NCI-H1417 (cell line): ENCODE measurements at places on chromosomes 1 and 21.

GRCh38 chr21:42112857-42113256 lies 41.7 kb downstream of the UMODL1 start:
- no peak for DNase-seq

DNA sequence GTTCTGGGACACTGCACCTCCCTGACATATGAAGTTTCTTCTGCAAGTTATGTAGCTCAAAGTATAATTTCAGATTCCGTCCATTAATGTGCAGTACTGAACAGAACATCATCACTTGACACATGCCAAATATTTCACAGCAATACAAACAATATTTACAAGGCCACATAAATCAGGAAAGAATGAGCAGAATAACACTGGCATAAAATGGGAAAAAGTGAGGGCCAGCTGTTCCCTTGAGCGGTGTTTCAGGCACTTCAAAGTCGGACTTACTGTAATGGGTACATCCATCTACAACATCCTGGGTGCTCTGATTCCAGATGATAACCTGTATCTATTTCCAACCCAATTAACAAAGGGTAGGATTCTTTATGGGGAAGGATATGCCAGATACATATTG lies 217.4 kb downstream of the APP start:
- DNase-seq, result no peak

DNA sequence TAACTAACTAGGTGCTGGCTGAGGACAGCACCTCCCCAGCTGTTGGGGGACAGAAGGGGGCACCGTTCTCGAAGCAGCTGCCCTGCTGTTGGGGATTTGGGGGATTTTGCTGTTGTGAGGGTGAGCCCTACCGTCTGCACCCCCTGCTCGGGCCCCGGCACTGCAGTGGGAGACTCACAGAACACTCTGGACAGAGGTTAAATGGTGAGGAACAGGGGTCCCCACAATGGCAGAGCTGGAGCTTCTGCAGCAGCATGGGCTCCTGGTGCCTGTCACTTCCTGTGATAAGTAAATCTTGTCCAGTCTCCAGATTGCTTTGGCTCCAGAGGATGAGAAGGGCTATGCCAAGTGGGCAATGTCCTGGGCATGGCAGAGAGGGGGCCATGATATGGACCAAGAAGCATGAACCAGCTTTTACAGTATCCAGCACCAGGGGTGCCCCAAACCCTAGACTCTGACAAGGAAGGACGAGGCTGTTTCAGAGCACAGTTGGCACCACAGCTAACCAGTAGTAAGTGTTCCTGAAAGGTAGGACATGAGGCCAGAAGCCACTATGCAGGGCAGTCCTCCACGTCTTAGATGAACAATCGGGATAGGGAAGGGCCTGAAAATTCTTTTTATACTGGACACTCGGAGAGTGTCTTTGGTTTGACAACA lies 365.1 kb upstream of the VAMP3 start:
- DNase-seq, result no peak

- DNase-seq, result peak; percentile 71
Observed at GRCh38 chr1:119885903-119886783, 10.2 kb downstream of the ADAM30 start.

DNA sequence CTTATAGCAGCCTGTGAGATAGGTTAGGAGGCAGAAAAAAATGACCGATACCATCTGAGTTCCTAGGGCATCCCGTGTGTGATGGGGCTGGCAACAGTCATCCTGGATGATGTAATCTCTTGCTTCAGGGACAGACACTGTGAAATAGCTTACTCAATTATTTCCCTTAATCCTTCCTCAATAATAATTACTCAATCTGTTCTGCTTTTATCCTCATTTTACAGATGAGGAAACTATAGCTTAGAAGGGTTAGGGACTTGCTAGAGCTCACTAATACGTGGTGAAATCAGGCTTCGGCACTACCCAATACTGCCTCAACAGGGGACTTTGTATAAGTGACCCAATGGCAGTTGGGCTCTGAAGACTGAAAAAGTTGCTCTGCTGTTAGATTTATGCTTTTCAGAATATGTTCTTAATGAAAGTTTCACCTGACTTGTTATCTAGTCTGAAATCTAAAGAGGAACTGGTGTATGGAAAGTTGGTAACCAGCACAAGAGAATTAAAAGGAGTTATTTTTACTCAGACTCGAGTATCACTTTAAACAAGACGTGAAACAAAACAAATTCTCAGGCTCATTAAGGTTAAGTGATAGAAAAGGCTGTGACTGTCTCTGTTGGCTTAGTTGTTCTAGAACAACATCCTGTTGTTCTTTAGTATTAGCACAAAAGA lies 14.4 kb downstream of the CD55 start:
- no peak for DNase-seq

DNA sequence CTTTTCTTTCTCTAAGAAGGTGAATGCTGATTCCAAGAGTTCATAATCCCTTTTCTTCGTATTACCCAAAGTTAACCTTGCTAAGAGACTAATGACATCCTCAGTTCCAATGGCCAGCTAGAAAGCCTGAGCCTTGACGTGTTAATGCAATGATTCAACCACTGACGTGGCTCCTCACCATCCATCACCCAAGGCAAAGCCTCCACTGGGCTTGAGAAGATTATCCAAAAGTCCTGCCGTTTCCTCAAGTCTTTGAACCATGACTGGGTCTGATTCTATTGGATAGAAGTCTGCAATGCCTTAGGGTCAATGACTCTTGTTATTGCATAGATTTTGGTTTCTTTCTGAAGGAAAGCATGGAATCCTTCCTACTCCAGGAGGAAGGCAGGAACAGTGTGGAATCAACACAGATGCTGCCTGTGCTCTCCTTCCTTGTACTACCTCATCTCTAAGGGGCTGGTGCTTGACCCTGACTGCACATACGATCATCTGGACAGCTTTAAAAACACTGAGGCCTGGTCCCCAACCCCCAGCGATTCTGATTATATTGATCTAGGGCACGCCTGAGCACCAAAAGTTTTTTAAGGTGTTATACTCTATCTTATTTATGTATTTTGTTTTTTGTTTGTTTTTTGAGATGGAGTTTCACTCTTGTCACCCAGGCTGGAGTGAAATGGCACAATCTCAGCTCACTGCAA lies 69.3 kb upstream of the ANGPTL1 start:
- no peak for DNase-seq

GRCh38 chr1:218347723-218348627 lies 2.8 kb downstream of the TGFB2 start:
- DNase-seq, result peak; percentile 85

DNA sequence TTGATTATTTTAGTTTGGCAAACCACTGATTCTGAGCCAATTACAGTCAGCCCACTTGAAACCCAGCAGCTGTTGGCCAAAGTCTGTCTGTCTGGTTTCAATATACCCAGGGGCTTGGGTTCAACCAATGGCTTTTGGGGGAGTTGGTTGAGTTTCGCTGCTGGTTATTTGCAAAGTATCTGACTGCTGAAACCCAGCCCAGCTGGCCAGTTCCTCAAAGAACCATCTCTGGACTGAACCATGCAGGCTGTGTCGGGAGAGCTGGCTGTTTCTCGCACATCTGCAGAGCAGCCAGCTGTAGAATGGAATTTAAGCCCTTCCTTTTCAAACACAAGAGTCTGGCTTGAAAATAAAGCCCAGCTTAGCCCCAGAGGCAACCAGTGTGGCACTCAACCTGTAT lies 66.0 kb upstream of the PAX7 start:
- no peak for DNase-seq

GRCh38 chr1:182615468-182616129 lies 11.4 kb upstream of the RGS16 start:
- peak; percentile 89 for DNase-seq

GRCh38 chr1:30329263-30329753 lies 394.1 kb downstream of the MATN1 start:
- no peak for DNase-seq

DNA sequence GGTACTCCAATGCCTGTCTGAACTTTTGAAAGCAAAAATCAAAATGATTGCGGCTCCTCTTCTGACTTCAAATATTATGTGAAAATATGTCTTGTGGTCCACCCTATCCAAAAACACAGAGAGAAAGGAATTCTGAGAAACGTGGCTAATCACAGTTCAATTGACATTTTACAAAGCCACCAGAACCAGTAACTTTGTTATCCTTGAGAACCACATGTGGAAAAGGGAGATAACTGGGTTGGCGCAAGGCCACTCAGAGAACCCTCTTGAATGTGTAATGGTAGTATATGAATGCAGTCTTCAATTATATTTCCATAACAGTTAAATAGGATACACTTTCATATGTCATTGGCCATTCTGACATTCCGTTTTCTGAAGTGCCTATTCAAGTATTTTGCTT lies 1030.0 kb upstream of the TMPRSS15 start:
- peak; percentile 15 for DNase-seq

- no peak for DNase-seq
Observed at GRCh38 chr1:71777094-71777493, 505.2 kb downstream of the NEGR1 start.

DNA sequence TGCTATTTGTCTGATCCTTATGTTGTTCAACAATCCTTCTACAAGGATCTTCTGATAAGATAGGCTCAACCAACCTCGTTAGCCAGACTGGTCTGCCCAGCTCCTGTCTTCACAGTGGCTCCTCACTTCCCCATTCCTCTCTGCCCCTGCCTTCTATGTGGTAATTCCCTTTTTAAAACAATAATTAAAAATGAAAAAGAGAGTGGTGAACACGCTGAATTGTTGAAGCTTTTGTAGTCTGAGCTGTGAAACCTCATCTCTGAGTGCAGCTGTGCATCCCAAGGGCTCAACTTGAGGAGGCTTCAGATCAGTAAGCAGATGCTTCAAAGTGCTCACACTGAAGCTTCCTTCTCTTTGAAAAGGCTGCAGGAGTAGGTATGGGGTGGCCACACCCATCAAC lies 70.7 kb upstream of the JUN start:
- DNase-seq, result no peak

DNA sequence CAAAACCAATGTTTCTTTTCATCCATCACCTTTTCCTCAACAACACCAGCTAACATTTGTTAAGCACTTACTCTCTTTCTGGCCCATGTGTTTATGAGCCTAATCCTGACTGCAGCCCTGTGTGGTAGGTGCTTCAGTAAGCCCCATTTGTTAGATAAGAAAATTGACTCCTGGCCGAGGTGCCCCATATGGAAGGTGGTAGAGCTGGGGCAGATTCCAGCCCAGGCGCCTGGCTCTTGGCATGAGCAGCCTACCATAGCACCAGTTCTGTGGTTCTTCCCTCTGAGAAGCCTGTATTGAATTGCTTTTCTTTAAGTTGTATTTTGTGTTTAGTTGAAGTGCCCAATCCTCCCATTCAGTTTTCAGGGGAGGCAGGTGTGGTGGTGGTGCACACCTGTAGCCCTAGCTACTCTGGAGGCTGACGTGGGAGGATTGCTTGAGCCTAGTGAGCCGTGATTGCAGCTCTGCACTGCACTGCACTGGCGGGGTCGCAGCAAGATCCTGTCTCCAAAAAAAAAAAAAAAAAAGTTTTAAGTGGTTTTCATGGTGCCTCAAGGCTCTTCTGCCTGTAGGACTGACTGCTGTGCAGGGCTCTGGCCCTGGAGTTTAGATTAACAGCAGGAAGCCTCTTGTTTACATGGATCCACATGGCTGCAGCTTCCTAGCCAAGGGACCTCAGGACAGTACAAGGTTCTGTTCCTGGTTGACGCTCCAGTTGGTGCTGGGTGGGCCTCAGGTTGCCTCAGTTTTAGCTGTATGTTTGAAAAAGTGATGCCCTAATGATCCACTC lies 125.9 kb downstream of the MRPS6 start:
- DNase-seq, result no peak

GRCh38 chr1:227558732-227559262 lies 4.6 kb upstream of the ZNF678 start:
- no peak for DNase-seq

DNA sequence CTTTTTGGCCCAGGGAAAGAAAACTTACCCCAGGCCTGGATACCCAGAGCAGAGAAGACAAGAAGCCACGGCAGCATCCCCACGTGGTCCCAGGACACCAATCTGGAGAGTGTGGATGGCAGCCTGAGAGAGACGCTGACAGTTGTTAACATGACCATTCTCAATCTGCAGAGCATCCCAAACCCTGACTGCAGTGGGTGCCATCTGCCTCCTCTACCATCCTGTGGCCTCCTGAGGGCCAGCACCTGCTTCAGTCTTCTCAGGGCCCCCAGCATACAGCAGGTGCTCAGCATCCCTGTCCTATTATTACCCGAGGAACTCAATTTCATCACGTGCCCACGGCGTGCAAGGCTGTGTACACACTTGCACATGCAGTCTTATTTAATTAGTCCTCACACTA lies 785 bp downstream of the PGLYRP4 start:
- peak; percentile 49 for DNase-seq

GRCh38 chr1:61133335-61134019 lies 51.1 kb downstream of the NFIA start:
- DNase-seq, result no peak

DNA sequence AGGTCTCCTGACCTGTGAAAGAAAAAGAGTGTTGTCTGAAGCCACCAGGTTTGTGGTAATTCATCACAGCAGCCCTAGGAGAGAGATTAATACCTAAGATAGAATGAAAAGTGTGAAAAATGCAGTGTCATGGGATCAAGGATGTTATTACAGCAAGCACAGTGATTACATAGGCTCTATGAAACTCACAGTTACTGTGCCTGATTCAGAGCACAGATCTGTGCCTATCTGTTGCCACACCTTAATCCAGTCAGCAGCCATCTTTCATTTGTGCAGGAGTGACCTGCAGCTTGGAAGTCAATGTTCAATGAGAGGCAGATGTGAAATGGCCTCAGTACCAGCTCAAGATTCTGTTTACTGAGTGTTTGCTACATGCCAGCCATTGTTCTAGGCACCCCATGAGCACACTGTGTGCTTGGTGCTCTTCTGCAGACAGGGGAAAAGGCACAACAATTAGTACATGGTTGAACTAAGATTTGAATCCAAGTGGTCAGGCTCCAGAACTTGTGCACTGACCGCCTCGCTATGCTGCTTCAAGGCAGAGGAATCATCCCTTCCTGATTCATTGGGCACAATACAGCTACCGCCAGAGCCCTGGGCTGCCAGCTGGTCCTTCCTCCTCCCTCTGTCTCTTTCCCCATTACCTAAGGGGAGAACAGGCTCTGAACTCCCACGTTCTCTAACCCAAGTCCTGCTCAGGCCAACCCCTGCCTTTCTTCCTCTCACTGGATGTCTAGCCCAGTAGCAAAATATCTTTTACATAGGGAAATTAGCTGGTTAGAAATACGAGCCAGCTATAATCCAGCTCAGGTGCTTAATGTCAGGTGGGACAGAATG lies 56.3 kb upstream of the NEK2 start:
- peak; percentile 7 for DNase-seq

- DNase-seq, result no peak
Observed at GRCh38 chr21:36792505-36792967, 93.6 kb downstream of the SIM2 start.

- no peak for DNase-seq
Observed at GRCh38 chr1:62325681-62326080, 6.4 kb upstream of the KANK4 start.

- DNase-seq, result no peak
Observed at GRCh38 chr1:18166341-18166740, 58.7 kb downstream of the IGSF21 start.

DNA sequence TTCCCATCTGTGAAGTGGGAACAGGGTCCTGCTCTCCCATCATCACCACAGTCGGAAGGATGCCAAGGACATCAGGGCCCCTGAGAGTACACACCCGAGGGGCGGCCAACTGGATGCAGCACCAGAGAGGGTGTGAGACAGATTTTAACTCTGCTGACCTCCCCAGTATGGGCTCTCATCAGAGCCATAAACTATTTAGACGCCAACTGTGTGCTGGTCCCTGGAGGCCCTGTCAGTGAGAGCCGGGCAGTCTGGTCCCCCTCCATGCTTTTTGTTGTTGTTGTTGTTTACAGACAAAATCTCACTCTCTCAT lies 1.7 kb downstream of the FGR start:
- no peak for DNase-seq

- DNase-seq, result no peak
Observed at GRCh38 chr1:100626397-100626796, 88.5 kb downstream of the GPR88 start.

- DNase-seq, result peak; percentile 86
Observed at GRCh38 chr21:31873696-31874599, 1.1 kb downstream of the HUNK start.
